ENCODE measurements at places on chromosomes 6 and 20.
A peak's percentile ranks its signal among the peaks of the same experiment; 100 is the strongest.

DNA sequence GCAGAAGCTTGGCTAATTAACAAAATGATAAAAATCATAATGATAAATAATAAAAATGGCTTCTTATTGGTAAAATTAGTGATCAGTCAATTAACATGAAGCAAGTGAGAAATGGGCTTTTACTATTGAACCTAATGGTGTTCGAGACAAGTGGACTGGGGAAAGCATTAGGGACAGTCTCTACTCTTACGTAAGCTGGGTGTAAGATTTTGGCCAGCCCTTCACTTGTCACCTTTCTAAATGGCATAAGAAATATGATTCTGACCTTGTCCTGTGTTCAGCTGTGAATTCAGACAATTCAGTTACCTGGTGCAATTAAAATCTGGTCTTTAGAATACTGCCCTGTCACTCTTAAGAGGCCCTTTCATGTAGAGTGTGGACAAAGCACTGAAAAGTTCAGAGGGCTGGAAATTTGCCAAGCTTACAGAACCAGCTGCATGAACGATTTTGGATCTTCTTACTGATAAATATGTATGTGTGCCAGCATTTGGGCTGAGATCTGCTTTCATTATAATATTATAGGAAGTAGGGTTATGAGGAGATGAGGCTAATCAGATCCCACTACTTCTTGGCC, 115.9 kb downstream of the QRSL1 start:
- DNase-seq: no peak

DNA sequence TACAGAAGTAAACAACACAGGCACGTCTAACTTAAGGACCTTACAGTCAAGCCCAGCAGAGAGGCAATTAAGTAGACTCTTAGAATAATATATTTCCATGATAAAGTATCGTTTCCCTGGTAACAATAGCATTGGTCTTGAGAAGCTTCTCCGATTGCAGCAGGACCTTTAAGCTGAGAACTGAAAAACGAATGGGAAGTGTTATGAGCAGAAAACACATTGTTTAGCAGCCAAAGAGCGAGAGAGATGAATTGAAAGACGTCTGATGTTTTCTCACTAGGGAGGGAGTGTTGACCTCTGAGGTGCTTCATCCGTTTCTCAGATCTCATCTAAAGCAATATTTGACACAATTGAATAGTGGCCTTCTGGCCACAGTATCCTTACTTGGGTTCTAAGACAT, 855 bp downstream of the BYSL start:
- no peak for DNase-seq

- no peak for DNase-seq
These were observed 43.6 kb upstream of the FAM83B start for GRCh38 chr6:54802775-54803634.

DNA sequence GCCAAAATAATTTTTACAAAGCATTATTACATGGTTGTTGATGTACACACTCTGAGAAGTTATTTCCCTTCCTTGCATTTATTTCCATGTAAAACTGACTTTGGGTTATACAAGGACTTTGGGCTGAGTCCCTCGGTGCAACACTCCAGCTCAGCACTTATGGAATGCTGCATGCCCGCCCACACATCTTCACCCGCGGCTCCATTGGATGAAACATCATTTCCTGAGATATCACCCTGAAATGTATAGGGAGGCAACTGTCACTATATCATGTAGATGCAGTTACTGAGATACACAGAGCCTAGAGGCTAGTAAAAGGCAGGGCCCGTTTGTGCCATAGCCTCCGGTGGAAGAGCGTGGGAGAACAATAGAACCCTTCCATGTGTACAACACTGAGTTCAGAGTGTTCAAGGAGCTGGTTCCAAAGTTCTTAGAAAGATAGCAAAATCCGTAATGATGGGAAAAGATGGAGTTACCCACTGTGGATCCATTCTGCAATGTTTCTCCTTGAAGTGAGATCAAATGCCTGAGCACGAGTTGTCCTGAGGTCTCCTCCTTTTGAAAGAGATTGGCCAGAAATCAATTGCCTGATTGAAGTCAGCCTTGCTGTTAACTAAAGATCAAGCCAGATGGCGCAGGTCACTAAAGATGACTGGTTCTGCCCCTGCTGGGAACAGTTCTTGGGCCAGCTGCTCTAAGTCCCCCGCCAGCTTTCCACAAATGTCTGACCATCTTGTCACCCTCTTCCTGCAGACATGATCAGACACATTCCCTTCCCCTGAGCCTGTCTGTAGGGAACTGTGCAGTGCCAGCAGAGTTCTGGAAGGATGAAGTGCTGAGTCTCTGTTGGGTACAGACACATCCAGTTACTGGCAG, 100.9 kb upstream of the IYD start:
- no peak for DNase-seq

- peak; percentile 56 for DNase-seq
These were observed 190.3 kb downstream of the UTRN start for GRCh38 chr6:144475411-144475810.

GRCh38 chr6:31419842-31420241, 16.4 kb downstream of the MICA start:
- no peak for DNase-seq

GRCh38 chr6:20327141-20327540, 74.5 kb upstream of the E2F3 start:
- no peak for DNase-seq

DNA sequence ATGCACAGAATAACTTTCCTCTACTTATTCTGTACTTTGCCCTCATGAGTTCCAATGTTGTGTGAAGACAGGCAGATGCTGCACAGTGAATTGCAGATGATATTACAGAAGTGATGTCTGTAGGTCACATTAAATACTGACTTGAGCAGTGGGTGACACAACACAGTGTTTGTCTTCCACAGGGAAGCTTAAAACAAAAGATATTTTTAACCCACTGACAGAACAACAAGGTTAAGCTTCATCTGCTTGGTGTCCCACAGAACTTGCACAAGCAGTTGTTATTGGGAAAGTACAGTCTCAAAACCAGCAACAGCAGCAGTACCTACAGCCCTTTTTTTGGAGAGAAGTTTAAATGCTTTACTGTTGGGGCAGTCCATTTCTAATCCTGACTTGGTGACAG, 10.5 kb downstream of the SUMO4 start:
- DNase-seq: no peak

DNA sequence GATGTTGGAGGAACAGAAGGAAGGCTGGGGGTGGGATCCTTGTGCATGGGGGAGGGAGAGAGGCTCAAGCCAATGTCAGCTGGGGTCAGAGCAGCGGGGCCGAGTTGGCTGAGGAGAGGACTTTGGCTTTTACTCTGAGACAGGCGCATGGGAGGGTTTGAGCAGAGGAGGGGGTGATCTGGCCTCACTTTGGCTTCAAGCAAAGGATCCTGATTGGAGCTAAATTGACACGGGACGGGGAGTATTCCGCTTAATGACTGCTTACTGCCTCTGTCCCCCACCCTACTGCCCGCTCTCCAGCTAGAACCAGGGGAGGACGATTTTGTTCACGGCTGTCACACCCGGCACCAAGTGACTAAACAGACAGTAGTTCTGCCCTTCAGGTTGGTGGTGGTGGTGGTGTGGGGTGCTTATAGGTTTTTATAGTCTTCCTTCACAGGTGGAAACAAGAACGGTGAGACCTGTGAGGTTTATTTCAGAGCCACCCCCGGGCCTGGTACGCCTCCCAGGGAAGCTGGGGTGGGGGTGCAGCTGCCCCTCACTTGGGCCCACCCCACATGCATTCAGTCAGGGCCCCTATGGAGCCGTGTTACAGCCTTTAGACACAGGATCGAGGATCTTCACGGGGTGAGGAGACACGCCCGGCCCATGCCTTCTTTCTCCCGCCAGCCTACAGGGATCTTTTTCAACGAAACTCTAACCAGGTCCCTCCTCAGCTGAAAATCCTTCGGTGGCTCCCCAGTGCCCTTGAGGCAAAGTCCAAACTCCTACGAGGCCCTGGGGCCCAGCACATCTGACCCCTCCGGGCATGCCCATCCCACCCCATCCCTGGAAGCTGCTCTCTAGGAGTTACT, 1.3 kb upstream of the SNAI1 start:
- no peak for DNase-seq

DNA sequence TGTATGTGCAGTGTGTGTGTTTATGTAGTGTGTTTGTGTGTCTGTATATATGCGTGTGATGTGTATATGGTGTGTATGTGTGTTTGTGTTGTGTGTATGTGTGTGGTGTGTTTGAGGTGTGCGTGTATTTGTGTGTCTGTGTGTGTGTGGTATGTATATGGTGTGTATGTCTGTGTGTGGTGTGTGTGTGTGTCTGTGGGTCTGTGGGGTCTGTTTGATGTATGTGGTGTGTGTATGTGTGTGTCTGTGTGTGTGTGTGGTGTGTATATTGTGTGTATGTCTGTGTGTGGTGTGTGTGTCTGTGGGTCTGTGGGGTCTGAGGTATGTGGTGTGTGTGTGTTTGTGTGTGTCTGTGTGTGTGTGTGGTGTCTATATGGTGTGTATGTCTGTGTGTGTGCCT, 10.8 kb upstream of the MYT1 start:
- DNase-seq: no peak

- no peak for DNase-seq
These were observed 160.2 kb upstream of the SGK1 start for GRCh38 chr6:134477991-134478635.

DNA sequence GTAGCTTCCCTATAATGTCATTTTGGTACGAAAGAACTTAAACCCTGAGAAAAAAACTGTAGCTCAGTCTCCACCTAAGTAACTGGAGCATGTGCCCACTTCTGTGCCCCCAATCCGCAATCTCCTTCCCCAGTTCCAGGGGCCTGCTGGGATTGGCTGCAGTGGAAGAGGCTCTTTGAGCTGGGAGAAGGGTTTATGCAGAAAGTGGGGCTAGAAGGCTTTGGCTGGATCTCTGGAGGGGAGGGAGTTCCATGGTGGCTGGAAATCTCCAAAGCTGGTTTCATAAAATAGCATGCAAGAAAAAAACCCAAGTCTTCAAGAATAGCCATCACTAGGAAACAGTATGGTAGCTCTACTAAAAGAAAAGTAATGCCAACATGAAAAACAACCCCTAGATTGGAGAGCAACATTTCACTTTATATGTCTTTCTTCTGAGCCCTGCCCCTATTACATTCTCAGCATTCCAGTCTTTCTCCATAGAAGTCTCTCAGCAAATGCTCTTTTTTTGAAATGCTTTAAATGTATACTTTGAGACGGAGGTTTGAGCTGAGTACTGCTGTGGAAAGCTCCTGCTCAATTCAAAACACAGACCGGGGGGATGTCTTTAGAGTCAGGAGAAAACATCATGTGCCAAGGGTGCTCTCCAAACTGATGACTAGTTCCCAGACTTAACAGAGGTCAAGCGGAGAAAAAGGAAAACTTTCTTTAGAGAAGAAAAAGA, 36.0 kb upstream of the FOXO3 start:
- DNase-seq: no peak

All from hematopoietic multipotent progenitor cell treated with erythropoietin and hydrocortisone succinate and interleukin-3 and kit ligand, for 4 days (in vitro differentiated cells).